Karpas-422 (cell line): ENCODE measurements at places on chromosomes 5 and 9. TPM values are rescaled to one million over a fixed set of nuclear protein-coding genes. Genes with fewer than 3 reads are reported as not detected.

DNA sequence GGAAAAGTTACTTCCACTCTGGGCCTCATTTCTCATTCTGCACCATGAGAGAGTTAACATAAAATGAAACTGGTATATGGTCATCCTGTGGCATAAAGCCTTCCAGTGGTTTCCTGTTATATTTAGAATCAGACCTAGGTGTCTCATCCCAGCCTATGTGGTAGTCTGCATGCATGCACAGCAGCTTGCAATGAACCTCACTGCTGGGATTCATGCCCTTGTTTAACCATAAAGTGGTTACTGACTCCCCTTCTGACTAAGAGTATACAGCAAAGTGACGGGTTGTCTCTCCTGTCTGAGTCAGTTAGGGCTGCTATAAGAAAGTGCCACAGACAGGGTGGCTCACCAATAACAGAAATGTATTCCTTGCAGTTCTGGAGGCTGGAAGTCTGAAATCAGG lies 14.7 kb upstream of the TDRD7 start:
- no peak for DNase-seq

DNA sequence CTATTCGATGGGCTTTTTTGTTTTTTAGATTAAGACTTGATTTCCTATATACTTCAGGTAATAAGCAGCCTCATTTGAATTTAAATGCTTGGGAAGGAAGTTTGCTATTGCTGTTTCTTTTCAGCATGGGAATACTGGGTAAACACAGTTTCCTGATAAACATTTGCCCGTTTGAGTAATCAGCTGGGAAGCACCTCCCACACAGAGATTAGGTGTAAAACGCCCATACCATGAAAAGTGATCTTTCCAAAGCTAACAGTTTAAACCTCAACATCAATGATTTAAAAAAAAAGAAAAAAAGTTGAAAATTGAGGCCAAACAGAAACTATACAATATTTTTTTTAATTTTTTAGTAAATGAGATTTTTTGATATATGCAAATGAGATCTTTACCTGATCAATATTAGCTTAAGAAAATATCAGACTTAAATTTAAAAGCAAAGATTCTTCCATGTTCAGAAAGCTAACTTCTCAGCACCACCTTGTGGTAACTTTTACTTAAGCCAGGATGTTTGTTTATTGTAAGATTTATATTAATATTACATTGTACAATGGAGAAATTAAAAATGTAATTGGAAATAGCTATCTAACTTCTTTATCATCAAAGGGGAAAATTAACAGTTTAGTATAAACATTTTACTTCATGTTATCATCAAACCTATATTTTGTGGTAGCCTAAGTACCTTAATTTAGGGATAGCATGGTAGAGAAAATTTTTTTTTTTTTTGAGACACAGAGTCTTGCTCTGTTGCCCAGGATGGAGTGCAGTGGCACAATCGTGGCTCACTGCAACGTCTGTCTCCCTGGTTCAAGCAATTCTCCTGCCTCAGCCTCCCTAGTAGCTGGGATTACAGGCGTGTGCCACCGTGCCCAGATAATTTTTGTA lies 39.8 kb downstream of the F2RL2 start:
- DNase-seq, result no peak

GRCh38 chr5:114411380-114411931 lies 49.6 kb downstream of the KCNN2 start:
- no peak for DNase-seq

The ZNG1F gene
- 8.4 and 22.4 TPM in 2 replicates for total RNA-seq

DNA sequence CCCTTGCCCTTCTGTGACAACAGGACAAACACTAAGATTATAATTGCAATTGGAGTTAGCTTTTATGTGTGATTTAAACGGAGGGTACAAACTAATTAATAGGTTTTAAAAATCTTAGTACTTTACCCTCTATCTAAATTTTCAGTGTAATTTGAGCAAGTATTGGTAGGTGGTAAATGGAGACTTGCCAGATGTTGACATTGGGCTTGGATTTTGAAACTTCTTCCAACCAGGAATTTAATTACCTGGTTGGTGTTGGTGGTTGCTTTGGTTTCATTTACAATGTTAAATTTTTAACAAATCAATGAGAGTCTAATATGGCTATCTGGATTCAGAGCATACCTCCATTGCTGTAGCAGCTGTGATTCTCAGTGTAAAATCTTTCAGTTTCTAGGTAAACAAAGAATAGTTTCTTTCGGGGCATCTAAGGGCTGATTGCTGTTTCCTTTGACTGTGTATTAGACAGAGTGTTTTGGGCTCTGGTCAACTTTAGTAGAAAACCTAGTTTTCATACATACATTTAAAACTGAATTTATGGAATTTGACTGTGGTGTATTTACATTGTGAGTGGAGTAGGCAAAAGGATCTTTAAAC lies 1.9 kb downstream of the DAPK1 start:
- no peak for DNase-seq

GRCh38 chr5:107979291-107979690 lies 308.6 kb upstream of the EFNA5 start:
- DNase-seq, result no peak

The TEX48 gene
- total RNA-seq, result not detected in 2 replicates

The SCGB3A2 gene
- total RNA-seq, result not detected in 2 replicates

The ITGA1 gene
- total RNA-seq, result not detected in 2 replicates

GRCh38 chr9:18346745-18347144 lies 127.2 kb upstream of the ADAMTSL1 start:
- DNase-seq, result no peak

DNA sequence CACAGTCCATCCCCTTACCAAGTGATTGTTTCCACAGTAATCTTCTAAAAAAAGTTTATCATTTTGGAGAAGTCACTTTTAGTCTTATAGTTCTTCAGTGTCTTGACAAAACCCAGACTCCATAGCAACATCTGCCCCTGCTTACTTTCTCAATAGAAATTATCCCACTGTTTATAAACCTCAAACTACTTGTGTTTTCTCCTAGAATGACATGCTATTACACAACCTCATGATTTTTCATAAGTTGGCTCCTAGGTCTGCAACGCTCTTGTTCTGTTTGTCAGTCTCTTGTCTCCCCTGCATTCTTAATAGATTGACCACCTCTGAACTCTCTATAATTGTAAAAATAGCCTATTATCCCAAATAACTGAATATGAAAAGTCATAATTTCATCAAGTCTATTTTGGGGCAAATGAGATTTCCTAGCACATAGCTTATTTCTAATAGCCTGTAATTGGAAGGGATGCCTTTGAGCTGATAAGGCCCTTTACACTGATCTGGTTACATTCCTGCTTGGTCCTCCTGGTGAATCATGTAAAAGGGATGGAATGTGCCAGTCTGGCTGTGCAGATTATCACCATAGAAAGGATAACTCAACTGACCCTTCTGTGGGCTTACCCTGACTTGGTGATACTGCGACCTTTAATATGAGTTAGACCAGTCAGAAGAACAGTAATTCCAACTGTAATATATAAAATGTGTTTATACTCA lies 69.6 kb downstream of the CHSY3 start:
- no peak for DNase-seq

The GTF2H2C gene
- 35.2 and 69.8 TPM in 2 replicates for total RNA-seq
